ENCODE measurements at places on chromosomes 6 and 20.

- DNase-seq: no peak
Measured at GRCh38 chr6:113642001-113642713, 215.0 kb upstream of the MARCKS start.

GRCh38 chr6:78810146-78810545, 57.2 kb upstream of the IRAK1BP1 start:
- peak; percentile 53 for DNase-seq

DNA sequence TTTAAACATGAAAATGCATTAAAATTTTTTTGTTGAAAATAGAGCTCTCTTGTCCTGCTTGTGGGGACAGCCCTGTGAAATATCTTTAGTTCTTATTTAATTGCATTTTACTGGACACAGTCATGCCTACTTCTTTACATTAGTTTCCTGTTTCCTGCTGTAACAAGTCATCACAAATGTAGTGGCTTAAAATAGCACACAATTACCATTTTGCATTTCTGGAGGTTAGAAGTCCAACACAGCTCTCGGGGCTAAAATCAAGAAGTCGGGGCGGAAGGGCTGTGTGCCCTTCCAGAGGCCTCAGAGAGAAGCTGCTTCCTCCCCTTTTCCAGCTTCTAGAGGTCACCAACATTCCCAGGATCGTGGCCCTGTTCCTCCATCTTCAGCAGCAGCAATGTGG, 29.4 kb downstream of the PNLDC1 start:
- no peak for DNase-seq

DNA sequence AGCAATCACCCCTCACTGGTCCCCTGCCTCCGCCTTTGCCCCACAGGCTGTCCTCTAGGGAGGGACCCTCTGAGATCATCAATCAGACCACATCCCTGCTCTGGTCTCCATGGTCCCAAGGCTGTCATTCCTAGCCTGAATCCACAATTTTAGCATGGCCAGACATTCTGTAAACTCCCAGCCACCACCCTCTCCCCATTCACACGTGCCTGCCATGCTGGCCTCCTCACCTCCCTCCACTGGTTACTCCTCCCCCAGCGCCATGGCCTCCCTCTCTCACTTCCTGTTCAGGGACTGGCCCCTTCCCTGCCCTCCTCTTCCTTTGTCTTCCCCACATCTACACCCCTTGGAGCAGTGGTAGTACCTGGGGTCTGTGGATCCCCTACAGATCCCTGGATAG, 150.7 kb upstream of the MLN start:
- no peak for DNase-seq

DNA sequence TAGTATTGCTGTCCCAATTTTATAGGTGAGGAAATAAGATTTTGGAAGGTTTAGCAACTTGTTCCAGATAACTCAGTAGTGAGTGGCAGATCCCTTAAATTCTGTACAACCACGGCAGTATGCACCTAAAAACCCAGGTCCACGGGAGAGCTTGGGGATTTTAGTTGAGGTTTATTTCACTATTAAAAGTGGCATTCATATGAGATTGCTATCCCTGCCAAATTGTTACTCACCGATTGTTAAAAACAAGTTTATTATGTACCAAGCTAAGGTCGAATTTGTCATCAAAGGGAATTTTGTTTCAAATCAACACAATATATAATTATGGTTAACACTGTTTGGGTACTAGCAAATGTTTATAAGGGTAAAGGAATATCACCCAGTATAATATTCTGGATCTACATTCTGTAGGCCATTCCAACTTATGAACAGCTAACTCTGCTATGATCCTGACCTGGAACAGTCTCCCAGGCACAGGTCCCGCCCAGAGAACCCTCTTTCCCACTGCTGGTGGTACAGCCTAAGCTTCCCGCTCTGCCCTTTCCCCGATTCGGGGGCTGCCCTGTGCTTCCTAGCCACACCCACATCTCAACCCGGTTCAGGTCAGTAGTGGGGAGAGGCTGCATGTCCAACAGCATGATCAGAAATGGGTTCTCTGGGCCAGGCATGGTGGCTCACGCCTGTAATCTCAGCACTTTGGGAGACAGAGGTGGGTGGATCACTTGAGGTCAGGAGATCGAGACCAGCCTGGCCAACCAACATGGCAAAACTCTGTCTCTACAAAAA, 24.9 kb downstream of the GPLD1 start:
- no peak for DNase-seq

- DNase-seq: no peak
Measured at GRCh38 chr20:24622856-24623255, 153.4 kb downstream of the SYNDIG1 start.
